ENCODE measurements at places on chromosomes 6 and 20.
A peak's percentile ranks its signal among the peaks of the same experiment; 100 is the strongest.

DNA sequence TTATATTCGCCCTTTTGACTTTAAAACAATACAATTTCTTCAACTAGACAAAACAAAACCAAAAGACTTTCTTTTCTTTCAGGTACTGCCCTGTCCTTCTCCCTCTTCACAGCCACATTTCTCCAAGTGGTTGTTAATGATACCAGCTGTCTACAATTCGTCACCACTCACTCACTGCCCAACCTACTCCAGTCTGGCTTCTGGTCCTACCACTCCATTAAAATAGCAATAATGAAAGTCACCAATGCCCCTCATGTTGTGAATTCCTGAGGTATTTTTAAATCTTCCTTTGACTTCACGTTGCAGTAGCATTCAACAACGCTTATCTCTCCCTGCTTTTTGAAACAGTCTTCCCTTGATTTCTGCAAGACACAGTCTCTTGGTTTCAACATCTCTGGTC, 11.6 kb upstream of the MAN1A1 start:
- no peak for DNase-seq

GRCh38 chr6:35376281-35376680, 33.9 kb downstream of the PPARD start:
- DNase-seq = no peak

GRCh38 chr6:5453546-5453945, 192.2 kb downstream of the FARS2 start:
- DNase-seq = no peak

DNA sequence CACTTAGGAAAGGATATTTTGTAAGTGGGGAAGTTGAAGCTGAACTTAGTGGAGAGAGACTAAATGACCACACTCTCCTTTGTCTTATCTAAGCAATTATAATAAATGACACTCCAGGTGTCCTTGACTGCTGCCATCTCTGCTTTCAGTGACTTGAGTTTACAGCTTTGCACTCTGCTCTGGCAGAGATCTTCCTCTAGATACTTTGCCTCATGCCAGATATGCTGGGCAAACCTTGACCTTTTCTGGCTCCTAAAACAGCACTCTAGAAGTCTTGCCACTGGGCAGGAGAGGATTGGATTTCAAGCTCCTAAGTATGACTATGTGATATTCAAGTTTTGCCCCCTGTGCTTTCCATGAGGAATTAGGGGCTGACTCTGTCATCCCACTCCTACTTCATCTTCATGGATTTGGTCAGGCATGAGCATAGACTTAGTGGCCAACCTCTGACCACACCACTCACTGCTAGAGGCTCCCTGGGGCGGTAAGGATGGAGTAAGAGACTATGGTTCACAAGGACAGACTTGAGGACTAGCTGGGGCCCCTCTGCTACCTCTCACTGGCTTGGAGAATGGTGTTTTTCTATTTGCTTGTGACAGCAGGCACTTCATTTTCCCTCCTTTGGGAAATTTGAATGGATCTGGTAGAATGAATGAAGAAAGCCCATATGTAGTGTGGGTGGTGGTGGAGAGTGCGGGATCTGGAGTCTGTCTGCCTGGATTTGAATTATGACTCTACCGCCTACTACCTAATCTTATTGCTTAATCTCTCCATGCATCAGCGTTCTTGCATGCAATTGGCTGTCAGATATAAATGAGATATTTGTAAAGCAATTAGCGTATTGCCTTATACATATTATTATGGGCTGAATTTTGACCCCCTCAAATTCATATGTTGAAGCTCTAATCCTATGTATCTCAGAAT, 191.4 kb downstream of the REV3L start:
- DNase-seq = no peak

DNA sequence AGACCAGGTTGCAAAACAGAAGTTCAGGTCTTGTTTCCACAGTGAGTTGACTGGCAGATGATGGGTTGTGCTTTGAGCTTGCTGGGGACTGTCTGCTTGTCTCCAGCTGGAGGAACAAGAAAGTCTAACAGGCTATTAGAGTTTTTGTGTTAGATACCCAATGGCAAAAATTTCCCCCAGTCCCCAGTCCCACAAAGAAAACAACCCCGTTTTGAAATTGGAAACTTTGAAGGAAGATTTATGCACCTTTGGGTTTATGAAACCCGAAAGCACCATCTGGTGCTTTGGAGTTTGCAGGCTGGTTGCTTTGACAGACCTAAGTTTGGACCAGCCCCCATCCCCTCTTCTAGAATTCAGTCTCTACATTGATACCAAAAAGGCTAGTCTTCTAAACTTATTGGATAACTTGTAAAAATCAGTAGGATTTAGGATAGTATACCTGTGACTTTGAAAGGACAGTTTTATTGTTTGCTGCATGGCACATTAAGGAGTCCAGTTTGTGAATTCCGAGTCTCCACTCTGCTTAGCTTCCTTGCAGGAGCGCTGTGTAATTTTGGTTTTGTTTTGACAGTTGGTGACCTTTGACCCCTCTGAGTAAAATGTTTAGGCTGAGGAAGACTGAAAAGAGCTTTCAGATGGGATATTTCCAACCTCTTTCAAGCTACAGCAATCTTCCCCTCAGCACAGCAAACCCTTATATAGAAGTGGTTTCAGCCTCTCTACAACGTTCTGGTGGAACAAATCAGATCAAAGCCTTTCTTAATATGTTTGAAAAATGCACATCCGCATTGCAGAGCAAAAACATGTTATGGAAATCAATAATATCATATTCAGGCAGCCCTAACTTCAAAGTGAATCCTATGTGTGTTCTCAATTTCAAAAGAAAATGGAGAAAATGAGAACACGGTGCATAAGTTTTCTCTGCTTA, 25.5 kb upstream of the PRL start:
- DNase-seq = no peak

DNA sequence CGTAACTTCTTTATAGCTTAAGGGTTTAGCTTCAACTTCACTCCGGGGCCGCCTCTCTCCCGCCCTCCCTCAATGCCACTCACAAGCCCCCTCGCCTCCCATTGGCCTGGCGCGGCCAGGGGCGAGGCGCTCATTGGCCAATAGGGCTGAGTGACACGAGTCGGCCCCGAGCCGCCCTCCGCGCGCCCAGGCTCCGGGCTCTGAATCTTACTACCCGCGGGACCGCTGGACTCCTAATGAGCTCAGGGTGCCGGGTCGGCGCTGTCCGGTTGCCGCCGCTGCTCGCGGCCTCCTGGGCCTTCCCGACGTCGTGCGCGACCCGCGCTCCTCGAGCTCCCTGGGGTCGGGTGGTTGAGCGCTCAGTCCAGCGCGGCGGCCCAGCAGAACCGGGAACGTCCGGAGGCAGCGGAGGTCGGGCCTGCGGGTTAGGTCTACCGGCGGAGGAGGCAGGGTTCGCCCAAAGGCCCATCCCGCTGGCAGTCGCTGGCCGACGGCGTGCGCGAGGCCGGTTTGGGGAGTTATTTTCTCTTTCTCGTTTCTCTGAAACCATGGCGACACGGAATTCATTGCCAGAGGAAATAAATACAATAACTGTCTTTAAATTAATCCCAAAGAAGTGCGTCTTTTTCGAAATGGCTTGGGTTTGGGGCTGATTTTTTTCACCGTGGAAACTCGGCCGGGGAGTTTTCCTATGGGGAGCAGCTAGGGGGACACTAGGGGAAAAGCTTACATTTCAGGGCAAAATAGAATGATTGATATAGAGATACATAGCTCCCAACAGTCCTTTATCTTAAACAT, at the start of gene SIM1:
SIM1 (minus strand) TSS at position 19 of the 798 bp plus-strand sequence. CDS start 1,453 bp downstream, outside the sequence.
- DNase-seq = peak; percentile 82

- DNase-seq = no peak
Observed at GRCh38 chr6:70412252-70413113, 825 bp upstream of the FAM135A start.

DNA sequence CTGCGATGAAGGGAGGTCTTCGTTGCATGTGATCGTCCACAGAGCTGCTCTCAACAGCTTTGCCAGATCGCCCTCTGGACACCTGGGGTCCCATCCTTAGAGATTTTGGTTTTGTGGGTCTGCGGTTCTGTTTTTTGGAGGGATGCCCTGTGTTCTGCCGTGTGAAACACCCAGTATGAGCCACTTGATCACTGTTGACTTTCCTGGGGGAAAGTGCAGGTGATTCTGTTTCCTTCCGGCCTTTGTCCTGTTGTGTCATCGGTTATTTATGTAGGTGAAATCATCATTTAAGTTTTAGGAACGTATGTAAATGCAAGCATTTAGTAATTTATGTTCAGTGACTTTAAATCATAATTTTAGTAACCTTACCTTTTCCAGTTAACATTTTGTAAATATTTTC, 56.4 kb upstream of the SLC22A1 start:
- DNase-seq = no peak

Data from GM04503 (cell line).